HuH-7.5 (cell line): ENCODE measurements at places on chromosomes 6 and 20.
A peak's percentile ranks its signal among the peaks of the same experiment; 100 is the strongest.

DNA sequence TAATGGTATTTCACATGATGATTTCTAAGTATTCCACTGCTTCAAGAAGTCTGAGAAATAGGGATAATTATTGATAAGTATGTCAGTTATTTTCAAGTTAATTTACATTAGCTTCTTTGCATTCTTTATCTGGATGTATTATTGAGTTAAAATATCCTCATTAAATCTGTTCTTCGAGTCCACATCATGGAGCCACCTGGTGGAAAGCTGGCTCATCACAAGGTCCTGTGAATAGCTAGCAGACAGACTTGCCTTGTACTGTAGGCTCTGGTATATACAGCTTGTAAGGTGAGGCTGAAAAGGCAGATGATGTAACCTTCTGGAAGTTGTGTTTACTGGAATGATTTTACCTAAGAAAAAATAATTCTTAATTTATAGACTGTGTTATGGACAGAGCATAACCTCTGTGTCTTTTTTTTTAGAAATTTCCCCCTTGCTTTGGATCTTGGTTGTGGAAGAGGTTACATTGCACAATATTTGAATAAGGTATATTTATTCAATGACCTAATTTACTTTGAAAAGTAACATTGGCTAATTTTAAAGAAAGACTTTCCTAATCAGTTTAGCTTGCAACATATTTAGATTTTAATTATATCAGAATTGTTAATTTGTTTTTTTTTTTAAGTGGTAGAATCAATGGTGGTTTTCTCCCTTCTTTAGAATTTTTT, 3.5 kb downstream of the NDUFAF5 start:
- peak; percentile 76 for DNase-seq

DNA sequence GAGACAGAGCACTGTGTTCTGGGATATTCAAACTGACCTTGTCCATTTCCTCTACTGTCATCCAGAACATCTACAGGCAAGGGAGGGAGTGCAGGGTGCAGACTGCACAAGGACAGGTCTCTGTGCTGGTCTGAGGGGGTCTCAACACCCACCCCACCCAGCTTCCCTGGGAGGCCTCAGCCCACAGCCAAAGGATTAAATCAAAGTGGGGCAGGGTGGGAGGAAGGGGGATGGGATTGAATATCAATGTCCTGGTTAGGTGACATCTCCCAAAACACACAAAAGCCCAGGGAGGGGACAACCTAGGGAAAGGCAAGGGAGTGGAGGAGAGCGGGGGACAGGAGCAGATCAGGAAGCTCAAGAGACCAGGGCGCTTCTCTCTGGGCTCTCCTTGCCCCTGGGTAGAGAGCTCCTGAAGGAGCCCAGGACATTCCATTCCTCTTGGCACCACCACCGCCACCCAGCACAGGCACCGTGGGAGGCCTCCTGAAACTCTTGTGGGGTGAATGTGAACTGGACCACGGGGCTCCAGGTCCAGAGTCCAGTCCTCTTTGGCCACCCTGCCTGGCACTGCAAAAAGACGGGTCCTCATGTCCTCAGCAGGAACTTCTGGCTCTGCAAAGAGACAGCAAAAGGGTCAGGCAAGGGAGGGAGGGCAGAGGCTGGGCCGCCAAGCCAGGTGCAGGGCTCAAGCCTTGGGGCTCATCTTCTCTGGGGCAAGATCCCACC, 73.9 kb downstream of the JPH2 start:
- no peak for DNase-seq

DNA sequence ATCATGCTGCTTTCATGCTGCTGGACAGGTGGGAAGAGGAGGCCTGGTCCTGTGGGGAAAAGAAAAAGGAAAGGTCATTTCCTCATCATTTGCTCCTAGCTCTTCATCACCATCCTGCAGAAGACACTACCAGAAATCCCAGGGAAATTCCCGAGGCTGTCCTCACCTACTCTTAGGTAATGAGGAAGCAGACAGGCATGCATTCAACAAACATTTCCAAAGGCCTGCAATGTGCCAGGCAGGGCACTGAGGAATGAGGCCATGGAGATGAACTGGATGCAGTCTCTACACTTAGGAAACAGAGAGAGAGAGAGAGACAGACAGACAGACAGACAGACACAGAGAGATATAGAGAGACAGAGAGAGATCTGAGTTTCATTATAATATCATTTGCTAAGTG, 83.0 kb upstream of the MRPS10 start:
- no peak for DNase-seq

- DNase-seq: no peak
Measured at GRCh38 chr6:137224799-137225198, 5.6 kb upstream of the IFNGR1 start.

GRCh38 chr6:148945301-148946021, 198.6 kb downstream of the UST start:
- DNase-seq: no peak

DNA sequence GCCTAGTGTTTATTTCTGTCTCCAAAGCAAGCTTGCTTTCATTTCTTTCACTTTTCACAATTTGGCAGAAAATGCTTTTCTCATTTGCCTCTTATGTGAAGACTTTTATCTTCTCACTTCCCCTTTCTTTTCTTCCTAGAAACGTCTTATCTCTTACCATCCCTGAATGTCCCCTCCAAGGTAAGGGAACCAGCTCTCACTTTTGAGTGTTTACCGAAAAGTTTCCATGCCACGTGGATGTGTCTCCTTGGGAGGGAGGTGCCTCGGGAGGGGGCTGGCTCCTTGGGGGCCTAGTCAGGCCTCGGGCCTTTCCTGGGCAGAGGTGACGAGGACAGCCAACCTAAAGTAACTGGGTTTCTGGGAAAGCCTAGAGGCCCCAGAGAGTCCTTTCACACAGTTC, 127.4 kb downstream of the CD24 start:
- no peak for DNase-seq

DNA sequence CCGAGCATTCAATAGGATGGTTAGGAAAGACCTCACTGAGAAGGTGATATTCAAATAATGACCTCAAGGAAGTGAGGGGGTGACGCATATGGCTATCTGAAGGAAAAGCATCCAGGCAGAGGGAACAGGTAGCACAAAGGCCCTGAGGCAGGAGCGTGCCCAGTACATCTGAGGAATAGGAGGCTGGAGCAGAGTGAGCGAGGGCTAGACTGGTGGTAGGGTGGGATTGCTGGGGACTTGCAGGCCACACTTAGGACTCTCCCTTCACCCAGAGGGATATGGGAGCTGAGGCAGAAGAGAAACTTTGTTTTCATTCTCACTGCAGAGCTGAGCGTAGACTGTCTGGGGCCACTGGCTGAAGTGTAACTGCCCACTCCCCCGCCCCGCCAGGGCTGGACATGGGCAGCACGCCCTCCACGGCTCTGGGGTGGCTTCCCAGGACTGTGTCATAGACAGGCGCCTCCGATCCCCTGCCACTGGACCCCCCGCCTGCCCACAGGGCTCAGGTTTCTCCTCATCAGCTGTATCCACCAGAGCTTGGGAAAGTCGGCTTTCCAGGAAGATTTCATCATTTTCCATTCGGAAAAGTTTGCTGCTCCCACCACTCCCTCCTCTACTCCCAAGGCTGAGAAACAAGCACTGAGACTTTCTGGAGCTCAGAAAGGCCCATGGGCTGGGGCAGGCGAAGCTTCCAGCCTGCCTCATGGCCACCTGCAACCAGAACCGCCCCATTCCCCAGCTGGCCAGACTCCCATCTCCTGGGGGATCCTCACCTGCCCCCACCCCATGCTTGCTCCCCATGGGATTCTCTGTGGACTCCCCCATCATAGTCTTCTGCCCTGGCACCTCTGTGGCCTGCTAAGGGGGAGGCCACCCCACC, 142.6 kb downstream of the MRPL14 start:
- DNase-seq: no peak

- no peak for DNase-seq
Measured at GRCh38 chr6:112015725-112016124, 38.2 kb upstream of the CCN6 start.

DNA sequence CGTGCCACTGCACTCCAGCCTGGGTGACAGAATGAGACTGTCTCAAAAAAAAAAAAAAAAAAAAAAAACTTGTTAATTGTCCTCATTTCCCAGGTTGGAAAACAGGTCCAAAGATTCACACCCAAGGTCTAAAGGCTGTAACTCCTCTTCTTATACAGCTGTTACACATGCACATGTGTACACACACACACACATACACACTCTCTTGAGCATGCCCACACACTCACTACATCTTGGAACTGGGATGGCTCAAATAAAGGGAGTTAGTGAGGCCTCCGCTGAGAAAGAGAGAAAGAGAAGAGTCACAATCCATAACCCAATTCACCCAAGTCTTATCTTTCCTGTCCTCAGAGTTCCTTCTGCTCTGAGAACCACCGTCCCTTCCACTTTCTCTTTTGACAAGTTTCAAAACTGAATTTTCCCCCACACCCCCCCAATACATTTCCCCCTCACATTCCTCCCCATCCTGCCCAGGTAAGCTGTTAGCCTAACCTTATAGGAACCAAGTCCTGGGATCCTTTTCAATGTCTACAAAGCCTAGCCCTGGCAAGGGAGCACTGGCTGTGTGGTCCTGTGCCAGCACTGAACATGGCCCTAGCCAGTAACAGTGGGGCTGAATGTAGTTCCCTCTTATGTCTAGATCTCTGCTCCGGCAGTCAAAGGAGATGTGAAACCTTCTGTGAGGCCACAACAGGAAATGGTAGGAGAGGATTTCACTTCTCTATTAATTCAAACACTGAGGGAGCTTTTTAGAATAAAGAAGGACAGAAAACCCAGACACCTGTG, 3.2 kb upstream of the HLA-DMB start:
- no peak for DNase-seq

- no peak for DNase-seq
Measured at GRCh38 chr6:9761220-9761619, 653.7 kb downstream of the TFAP2A start.

DNA sequence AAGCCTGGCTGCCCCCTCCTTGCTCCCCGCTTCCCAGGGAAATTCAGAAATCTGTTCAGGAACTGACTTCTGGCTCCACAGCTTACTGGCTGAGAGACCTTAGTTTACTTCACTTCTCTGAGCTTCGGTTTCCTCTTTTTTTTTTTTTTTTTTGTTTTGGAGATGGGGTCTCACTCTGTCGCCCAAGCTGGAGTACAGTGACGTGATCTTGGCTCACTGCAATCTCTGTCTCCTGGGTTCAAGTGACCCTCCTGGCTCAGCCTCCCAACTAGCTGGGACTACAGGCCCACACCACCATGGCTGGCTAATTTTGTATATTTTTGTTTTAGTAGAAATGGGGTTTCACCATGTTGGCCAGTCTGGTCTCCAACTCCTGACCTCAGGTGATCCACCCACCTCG, 14.9 kb downstream of the PTK7 start:
- DNase-seq: no peak

DNA sequence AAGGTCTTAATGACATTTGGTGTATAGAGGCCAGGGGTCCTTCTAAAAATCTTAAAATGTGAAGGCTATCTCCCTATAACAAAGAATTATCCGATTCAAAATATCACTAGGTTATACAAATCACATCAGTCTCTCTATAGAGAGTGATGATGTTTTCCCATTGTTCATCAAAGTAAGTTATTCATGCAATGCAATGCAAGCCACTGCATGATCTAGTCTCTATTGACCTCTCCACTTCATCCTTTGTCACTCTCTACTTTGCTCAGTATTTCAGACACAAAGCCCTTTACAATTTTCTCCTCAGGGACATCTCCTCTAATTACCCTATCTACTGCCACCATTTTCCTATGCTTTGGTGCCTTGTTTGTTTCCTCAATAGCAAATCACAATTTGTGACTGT, 628.0 kb downstream of the HTR1B start:
- no peak for DNase-seq

DNA sequence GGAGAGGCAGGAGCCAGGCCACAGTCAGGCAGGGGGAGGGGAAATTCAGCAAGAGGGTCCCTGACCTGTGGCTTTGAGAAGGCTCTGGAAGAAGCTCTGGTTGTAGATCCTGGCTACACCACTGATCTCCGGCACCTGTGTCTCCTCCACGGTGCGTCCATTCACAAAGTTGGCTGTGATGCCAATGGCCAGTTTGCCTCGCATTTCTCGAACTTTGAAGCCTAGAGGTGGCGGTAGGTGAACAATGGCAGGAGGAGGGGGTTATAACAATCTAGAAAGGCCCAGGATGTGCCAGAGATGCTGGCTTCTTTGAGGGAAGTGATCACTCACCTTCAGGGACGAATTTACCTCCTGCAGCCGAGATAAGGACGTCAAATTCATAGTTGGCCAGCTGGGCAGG, 3.4 kb downstream of the MICAL1 start:
- DNase-seq: no peak

- DNase-seq: no peak
Measured at GRCh38 chr20:20551409-20551808, 161.0 kb downstream of the RALGAPA2 start.
